ENCODE measurements at places on chromosomes 7 and 10.

DNA sequence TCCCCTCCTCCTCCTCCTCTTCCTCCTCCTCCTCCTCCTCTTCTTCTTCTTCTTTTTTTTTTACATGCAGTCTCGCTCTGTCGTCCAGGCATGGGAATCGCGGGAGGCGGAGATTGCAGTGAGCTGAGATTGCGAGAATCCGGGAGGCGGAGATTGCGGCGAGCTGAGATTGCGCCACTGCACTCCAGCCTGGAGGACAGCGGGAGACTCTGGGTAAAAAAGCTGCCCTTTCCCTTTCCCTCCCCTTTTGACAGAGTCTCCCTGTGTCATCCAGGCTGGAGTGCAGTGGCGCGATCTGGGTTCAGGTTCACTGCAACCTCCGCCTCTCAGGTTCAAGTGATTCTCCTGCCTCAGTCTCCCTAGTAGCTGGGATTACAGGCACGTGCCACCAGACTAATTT is 168.1 kb upstream of the MALRD1 start:
- no peak for DNase-seq

DNA sequence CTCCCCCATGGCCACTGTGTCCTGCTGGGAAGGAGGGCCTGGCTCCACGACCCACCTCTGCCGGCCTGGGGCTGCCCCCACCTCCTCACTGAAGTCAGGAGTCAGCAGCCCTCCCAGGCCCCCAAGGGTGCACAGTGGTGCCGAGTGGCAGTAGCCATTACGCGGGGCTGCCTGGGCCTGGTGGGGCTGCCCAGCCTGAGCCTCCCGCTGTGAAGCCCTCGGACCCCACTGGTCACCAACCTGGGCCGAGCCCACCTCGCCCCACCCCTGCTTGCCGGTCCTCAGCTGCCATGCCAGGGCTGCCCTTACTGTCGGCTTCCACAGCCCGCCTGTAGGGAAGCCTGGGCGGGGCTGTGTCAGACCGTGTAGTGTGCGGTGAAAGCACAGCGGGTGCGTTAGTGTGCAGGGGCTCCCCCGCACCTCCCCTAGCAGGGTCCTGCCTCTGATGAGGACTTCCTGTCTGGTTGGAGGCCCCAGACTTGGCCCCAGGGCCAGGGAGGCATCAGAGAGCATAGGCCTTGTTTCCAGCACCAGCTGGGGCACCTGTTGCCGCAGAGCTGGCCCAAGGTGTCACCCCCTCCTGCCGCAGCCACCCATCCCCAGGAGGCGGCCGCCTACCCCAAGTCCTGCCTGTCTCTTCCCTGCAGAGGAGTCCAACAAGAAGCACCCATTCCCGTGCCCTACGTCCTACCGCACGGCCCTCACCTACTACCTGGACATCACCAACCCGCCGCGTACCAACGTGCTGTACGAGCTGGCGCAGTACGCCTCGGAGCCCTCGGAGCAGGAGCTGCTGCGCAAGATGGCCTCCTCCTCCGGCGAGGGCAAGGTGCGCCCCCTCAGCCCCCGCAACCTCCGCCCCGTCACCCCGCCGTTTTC is 10.0 kb downstream of the TMEM120A start:
- DNase-seq, result no peak

DNA sequence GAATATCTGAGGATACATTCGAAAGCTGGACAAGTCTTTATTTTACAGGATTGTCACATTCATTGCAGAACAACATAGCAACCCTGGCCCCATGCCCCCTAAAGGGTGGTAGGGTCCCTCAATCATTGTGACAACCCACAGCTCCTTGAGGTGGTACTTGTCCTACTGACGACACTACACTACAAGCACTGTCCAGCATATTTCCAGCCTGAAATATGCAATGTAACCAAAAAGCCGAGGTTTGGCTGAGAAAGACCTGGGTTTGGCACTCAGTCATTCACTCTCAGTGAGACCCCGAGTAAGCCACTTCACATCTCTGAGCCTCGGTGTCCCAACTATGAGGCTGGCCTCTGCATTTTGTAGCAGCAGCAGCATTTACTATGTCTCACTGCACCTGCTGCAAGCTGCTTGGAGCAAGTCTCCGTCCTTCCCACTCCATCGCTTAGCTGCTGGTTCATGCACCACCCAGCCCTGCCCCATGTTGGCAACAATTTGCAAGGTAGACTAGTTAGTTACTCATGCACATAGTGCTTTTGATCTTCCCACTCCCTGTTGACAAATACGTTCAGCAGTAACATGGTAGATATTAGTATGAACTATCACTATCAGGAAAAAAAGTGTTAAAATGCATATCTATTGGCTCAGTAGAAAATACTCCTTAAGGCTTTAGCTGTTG is 43.6 kb upstream of the TNPO3 start:
- DNase-seq, result no peak

DNA sequence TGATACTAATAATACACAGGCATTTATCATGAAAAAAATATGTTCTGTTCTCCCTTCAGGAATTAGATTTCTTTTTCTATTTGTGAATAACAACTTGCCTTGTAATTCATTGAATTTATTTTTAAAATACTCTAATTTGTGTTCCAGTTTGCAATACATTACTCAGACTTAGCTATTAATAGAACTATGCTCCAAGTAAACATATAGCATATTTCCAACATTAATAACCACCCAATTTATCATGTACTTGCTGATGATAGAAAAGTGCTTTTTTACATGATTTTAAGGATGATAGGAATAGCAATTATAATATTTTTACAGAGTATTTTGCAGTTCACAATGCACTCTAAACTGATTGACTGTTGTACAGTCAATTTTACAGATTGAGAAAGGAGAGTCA is 338.8 kb upstream of the SEMA3D start:
- no peak for DNase-seq

GRCh38 chr7:133477791-133478190 is 224.9 kb downstream of the EXOC4 start:
- DNase-seq, result no peak

DNA sequence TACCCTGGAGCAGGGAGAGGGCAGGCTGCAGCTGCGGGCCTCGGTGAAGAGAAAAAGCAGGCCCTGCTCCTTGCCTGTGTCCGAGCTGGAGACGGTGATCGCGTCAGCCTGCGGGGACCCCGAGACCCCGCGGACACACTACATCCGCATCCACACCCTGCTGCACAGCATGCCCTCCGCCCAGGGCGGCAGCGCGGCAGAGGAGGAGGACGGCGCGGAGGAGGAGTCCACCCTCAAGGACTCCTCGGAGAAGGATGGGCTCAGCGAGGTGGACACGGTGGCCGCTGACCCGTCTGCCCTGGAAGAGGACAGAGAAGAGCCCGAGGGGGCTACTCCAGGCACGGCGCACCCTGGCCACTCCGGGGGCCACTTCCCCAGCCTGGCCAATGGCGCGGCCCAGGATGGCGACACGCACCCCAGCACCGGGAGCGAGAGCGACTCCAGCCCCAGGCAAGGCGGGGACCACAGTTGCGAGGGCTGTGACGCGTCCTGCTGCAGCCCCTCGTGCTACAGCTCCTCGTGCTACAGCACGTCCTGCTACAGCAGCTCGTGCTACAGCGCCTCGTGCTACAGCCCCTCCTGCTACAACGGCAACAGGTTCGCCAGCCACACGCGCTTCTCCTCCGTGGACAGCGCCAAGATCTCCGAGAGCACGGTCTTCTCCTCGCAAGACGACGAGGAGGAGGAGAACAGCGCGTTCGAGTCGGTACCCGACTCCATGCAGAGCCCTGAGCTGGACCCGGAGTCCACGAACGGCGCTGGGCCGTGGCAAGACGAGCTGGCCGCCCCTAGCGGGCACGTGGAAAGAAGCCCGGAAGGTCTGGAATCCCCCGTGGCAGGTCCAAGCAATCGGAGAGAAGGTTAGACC is 138.0 kb upstream of the STK17A start:
- no peak for DNase-seq

- no peak for DNase-seq
Measured at GRCh38 chr7:139696552-139696951, 81.2 kb downstream of the HIPK2 start.

DNA sequence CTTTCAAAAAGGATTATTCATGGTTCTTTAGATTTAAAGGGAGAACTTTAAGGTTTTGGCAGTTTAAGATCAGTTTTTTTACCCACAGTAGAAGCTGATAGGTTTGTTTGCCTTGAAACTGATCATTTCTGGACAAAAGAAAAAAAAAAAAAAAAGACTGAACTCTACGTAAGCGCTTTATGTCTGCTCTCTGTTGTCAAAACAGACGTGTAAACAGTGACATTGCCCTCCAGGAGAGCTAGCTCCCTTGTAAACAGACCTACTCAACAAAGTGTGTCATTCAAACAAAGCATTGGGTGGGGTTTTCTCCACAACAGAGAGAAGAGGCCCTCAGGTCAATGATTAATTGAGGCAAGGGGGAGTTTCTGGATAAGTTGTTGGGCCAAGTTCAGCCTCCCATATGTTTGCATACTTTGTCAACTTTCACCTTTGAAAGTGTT is 568.1 kb upstream of the LRRN3 start:
- DNase-seq, result no peak

GRCh38 chr7:134772401-134772800 is 7.0 kb upstream of the CALD1 start:
- DNase-seq, result no peak
